ENCODE measurements at places on chromosomes 6 and 20.

DNA sequence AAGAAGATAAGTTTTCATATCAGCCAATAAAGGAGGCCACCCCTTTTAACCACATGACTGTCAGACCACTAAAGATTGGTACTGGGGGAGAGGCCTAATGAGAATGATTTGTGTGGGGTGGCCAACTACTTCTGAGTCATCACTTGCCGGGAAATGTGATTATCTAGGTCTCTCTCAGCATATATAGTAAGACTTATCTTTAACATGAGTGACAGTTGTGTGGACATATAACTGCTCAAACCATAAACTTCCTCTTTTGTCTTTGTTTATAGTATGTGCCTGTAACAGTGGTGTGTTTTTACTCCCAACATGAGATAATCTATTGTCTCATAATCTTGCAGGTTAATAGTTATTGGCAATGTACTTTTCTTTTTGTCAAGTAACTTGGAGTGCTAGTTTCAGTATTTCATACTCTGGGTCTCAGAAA is 312.4 kb downstream of the CDKAL1 start:
- DNase-seq: no peak

GRCh38 chr20:51797357-51798025 is 4.8 kb downstream of the SALL4 start:
- DNase-seq: no peak

DNA sequence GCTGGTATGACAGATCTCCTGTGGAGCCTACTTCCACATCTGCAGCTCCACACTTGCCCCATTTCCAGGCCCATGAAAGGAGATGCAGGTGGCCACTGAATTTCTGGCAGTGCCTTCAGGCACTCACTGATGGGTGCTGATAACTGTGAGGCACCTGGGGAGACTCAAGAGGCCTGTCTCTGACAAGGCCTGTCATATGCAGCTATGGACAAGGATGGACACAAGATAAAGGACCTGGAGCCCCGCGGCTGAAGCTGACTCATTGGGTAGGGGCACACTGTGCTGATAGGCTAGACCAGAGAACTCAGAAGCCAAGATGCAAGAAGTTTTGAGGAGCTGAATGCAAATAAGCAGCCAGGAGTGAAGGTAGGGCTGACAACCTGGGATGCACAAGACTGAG is 81.0 kb upstream of the LRFN2 start:
- DNase-seq: no peak

DNA sequence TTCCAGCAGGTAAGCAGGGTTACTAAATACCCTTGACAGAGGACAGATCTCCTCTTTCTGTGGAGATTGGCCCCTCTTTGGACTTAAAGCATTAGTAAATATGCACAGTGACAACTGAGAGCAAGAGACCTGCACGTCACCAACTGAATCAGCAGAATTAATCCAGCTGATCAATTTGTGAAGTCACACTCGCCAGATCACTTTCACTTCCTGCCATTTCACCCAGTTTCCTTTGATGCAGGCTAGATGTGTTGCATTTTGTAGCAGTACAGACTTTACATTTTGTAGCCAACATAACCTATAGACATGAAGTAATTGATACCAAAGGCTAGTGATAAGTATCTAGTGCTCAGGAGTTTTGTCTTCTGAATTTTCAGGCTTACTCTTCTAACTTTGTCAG is 11.9 kb downstream of the SYNE1 start:
- DNase-seq: no peak

GRCh38 chr6:79801362-79801761 is 146.0 kb downstream of the ELOVL4 start:
- no peak for DNase-seq

DNA sequence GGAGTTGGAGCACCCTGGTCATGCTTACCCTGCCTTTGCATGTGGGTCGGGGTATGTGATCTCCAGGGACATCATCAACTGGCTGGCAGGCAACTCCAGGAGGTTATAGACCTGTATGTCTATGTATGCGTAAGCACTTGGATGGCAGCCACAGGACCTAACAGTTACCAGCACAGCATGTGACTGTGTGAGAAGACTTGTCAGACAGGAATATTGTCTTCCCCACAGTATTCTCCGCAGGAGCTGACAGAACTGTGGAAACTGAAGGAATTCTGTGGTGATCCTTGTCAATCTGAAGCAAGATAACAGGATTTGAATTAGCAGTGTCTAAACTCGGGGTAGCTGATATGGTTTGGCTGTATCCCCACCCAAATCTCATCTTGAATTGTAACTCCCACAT is 59.2 kb downstream of the TMEM244 start:
- DNase-seq: no peak
